ENCODE measurements at places on chromosomes 6 and 20. TPM values are rescaled to one million over a fixed set of nuclear protein-coding genes. Genes with fewer than 3 reads are reported as not detected.

GRIK2 gene
- 0.07 TPM for total RNA-seq

CST9L gene
- total RNA-seq, result not detected

LGSN gene
- total RNA-seq, result not detected

MAP3K4 gene
- total RNA-seq, result 13.8 TPM

HFE gene
- total RNA-seq, result 8.0 TPM

AVP gene
- total RNA-seq, result not detected

SUMO4 gene
- 0.21 TPM for total RNA-seq

DACT2 gene
- 0.63 TPM for total RNA-seq

C6orf132 gene
- 36.0 TPM for total RNA-seq

SOX18 gene
- 0.07 TPM for total RNA-seq

All from airway epithelial cell (primary cell).